ENCODE measurements at places on chromosomes 7 and 10.

- DNase-seq, result no peak
These were observed 22.9 kb downstream of the ATE1 start for GRCh38 chr10:121904888-121905287.

- no peak for DNase-seq
These were observed 201.2 kb downstream of the CCDC3 start for GRCh38 chr10:12800302-12800701.

- no peak for DNase-seq
These were observed 287.1 kb downstream of the SFMBT2 start for GRCh38 chr10:7123774-7124173.

- DNase-seq, result no peak
These were observed 52.6 kb downstream of the LARP4B start for GRCh38 chr10:878895-879294.

GRCh38 chr10:20110125-20111100, 294.2 kb downstream of the PLXDC2 start:
- no peak for DNase-seq

DNA sequence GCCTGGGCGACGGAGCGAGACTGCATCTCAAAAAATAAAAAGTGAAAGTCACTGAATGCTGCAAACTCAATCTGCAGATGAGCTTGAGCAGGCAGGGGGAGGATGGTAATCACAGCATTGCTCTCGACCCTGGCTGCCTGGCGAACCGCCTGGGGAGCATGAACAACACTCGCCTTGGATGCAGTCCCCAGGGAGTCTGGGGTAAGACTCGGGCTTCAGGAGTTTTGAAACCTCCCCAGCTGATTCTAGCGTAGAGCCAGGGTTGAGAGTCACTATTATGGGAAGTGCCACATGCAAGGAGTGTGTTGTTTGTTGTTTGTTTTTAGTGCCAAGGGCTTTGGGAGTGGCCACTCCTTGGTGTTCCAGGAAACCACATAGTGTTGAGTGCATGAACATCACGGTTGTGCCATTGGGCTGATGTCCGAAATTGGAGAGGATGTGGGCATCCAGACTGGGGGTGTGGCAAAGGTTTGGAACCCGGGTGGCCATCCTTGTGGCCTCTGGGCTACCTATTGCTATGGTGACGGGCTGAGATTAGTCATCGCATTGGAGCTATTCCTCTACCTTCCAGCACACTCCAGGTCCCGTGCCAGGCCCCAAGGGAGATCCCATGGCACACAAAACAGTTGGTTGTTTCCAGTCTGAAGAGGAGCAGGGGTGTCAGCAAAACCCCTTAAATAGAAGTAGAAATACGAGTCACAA, 92.6 kb downstream of the RGS10 start:
- peak; percentile 98 for DNase-seq

- DNase-seq, result no peak
These were observed 31.3 kb downstream of the RNF216 start for GRCh38 chr7:5750031-5750653.

DNA sequence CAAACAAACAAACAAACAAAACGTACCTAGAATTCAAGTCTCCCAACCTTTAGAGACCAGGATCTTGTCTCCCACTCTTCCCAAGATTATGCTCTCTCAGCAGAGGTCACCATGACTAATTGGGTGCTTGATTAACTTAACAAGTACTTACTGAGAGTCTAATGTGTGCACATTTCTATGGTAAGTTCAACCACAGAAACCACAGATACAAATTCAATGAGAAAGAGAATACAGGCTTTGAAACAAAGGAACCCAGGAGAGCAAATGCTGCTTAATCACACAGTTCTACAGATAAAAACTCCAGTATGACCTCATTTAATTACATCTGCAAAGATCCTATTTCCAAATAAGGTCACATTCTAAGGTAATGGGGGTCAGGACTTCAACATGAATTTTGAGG, 142.8 kb downstream of the DNAJC1 start:
- DNase-seq, result no peak

GRCh38 chr10:108465871-108466641, 1301.5 kb upstream of the SORCS1 start:
- DNase-seq, result no peak

GRCh38 chr10:101375076-101375475, 21.1 kb downstream of the BTRC start:
- no peak for DNase-seq

DNA sequence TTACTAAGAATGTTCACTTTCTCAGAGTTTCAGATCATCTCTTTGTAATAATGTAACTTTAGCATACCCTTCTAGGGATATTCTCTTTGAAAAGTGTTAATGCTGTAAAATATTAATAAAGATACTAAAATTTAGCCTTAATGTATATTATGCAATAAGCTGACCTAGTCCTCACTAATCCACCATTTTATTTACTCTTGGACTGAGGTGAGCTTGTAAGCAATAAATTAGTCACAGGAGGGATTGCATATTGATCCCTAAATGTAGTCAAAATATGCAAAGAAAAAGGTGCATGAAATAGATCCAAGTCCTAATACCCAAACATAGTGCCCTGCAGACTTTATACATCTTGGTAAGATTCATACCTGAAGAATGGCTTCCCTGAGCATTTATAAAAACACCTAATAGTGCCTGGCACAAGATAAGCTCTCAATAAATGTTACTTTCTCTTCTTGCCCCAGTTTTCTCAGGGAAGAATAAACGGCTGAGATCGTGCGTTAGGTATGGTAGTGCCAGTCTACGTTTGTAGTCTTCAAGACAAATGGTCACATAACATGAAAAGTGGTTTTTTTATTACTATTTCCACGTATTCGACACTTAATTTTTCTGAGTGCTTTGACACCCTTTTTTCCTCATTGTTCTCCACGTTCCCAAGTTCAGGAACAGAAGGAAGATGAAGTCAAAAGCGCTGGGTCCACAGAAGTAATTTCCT, 14.3 kb downstream of the INSIG1 start:
- no peak for DNase-seq

DNA sequence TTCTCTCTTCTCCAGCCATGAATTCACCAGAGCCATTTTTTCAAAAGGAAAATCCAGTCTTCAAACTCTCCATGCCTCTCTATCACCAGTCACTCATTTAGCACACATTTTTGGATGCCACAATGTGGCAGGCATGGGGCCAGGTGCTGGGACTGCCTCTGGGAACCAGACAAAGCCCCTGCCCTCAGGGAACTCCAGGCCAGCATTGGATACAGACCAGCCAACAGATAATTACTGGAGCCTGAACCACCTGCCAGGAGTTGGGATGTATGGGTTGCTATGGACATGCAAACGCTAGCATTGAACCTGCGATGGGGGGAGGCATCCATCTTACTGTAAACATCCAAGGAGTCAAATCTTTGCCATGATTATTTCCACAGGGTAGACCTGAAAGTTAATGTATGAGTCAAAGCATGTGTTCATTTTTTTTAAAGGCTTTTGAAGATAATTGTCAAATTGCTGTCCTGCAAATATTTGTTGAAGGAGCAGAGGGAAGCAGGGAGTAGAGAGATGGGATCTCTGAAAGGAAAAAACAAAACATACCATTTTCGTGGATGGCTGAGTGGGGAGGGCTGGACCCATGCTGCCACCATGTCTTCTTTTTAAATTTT, 43.2 kb downstream of the SRRM3 start:
- no peak for DNase-seq

DNA sequence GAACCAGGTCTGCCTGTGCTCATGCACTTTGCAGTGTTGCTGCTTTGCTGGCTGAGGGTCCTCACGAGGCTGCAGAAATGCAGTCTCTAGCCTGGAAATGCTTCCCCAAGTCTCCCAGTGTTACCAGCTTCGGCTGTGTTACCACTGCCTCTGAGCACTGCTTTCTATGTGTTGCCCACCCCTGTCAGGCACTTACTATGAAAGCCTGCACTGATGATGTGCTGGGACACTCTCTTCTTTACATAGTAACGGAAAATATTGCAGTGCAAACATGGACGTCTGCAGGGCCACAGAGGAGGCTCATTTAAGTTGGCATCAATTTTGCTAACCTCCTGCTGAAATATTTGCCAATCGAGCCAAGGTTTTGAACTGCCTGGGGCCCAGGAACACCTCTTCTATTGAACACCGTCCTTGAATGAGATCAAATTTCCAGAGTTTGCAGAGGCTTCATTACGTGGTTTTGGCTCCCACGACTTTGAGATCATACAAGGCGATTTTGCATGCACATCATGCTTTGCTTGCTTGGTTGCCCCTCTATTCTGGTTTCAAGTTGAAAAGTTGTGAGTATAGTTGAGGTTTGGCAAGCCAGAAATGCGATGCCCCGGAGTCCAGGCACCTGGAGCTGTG, 404.7 kb upstream of the PODXL start:
- DNase-seq, result no peak

GRCh38 chr10:99799613-99800012, 17.2 kb downstream of the ABCC2 start:
- no peak for DNase-seq

GRCh38 chr7:139481364-139481763, 2.1 kb downstream of the KLRG2 start:
- no peak for DNase-seq

- no peak for DNase-seq
These were observed 154.8 kb upstream of the TMEM196 start for GRCh38 chr7:19928247-19928646.

- DNase-seq, result no peak
These were observed 994 bp downstream of the GATAD1 start for GRCh38 chr7:92448205-92448747.

DNA sequence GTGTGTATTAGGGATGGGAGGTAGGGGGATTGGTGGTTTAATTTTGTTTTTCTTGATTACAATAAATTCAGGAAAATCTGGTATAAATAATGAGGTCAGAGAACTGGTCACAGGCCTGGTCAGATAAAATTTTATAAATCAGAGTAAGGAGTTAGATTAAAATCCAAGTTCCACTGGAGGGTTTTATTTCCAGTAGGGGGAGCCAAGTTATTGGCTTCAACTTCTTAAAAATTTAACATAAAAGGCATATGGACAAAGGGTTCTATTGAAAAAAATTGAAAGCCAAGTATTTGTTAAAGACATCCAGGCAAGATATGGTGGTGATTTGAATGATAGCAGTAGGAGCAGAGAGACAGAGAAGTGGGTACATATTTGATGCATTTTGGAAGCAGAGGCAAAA, 763.3 kb downstream of the SORCS1 start:
- no peak for DNase-seq

DNA sequence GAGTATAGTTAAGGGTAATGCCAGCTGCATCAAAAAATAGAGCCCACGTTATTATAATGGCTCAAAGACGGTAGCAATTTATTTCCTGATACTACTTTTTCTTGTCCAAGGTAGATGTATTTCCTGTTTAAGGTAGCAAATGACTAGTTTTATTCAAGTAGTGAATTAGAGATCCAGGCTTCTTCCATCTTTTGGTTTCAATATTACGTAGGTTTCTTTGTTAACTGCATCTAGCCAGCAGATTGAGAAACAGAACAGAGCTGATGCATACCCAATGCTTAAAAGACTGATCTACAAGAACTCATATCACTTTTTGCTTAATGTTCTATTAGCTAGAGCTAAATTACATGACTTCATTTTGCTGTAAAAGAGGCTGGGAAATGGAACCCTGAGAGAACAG, 992.1 kb downstream of the NRG3 start:
- no peak for DNase-seq

GRCh38 chr10:13698217-13698616, 111.5 kb downstream of the PRPF18 start:
- DNase-seq, result no peak

DNA sequence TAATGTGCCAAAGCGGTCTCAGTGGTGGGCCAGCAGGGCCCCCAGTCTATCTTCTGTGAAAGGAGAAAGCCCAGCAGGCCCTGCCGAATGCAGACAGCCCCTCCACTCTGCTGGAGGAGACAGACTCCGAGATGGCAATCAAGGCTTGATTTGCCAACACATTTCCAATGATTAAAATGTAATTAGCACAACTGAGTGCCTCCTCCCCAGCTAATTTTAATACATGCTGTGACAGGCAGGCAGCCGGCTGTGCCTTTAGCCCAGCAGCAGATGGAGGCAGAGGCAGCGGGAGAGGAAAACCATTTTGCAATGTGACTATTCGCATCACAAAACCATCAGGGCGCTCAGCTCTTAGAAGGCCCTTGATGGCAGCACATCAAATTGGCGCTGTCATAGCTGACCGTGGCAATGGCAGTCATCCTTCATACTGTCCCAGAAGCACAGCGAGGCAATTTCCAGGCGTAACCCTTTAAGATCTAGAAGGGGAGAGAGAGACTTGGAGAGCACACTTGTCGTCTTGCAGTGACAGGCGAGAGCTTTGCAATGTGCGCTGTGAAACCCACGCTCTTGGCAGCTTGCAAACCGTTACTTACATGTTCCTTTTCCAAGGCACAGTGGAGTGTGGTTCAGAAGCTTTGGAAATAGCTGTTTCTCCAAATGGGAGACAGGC, 714.8 kb upstream of the GALNT17 start:
- no peak for DNase-seq

DNA sequence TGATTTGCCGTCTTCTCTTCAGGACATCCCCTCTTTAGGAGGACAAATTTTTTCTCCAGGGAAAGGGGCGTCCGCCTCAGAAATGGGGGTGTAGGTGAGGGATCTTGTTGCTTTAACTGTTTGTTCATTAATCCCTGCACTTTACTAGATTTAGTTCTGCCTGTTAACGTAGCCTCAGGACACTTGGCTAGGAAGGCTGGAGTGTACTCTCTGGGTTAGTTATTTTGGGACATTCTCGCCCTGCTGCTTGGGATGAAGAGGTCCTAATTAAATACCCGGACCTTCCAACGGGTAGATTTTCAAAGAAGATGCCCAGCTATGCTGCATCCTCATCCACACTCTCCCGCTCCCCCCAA, 552 bp upstream of the ZNF365 start:
- DNase-seq, result no peak

DNA sequence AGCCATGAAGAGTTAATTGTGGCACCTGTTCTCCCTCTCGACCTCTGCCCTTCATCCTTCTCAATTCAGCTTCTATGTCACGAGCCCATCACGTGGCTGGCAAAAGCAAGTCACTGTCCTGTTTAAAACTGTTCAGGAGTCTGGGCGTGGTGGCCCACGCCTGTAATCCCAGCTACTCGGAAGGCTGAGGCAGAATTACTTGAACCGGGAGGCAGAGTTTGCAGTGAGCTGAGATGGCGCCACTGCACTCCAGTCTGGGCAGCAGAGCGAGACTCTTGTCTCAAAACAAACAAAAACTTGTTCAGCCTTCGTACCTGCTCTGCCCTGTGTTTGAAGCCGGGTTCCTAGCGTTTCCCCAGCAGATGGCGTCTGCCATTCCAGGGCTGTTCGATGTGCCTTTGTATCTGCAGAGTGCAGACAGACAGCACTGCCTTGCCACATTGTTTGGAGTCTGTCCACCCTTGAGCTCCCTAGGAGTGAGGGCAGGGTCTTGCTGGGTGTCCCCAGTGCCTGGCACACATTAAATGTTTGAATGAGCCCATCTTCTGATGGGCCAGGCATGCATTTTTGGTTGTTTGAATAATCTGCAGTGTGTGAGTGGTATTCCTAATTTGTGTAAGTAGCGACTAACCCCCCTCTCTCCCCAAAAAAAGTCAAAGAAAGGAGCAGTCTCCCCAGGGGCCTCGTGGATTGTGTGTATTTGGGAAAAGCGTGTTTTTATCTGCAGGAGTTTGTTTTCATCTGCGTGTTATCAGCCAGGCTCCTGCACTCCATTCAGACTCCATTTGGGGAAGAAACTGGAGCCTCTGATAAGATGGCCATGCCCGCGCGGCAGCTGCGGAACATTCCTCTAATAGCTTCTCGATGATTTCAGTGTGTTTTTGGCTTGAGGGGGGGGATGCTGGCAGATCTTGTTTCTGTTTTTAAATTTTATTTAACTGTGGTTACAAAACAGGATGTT, 61.2 kb downstream of the DNAJB6 start:
- DNase-seq, result peak; percentile 13

- no peak for DNase-seq
These were observed 86.9 kb downstream of the PROSER2 start for GRCh38 chr10:11910102-11910501.

GRCh38 chr10:62669341-62669740, 135.2 kb upstream of the ADO start:
- DNase-seq, result no peak

Measured in T1000 (cell line).